ENCODE measurements at places on chromosomes 5 and 9.

GRCh38 chr5:74169701-74170100 lies 470.8 kb downstream of the ENC1 start:
- no peak for DNase-seq
- H3K27ac ChIP-seq: no peak overlapping the region
- H3K4me1 ChIP-seq: no peaks in the 10 kb centered on the region
- H3K27me3 ChIP-seq: no peaks in the 10 kb centered on the region

- no peak overlapping the region for H3K4me3 ChIP-seq
- no peak for DNase-seq
- H3K36me3 ChIP-seq: no peaks in the 10 kb centered on the region
- H3K27ac ChIP-seq: no peak overlapping the region
Measured at GRCh38 chr9:22363421-22363887, 83.2 kb upstream of the DMRTA1 start.

GRCh38 chr5:61302200-61302563 lies 29.9 kb upstream of the ZSWIM6 start:
- DNase-seq: no peak
- no peak overlapping the region for H3K27ac ChIP-seq
- H3K4me3 ChIP-seq: no peak overlapping the region
- no peaks in the 10 kb centered on the region for H3K27me3 ChIP-seq
- H3K4me1 ChIP-seq: no peaks in the 10 kb centered on the region
- no peaks in the 10 kb centered on the region for H3K36me3 ChIP-seq

- H3K4me1 ChIP-seq: no peaks in the 10 kb centered on the region
- no peak overlapping the region for H3K4me3 ChIP-seq
- peaks cover 3% of the 10 kb centered on the region for H3K27me3 ChIP-seq
- no peak for DNase-seq
- H3K36me3 ChIP-seq: no peaks in the 10 kb centered on the region
- no peak overlapping the region for H3K27ac ChIP-seq
Measured at GRCh38 chr5:138595180-138595795, 20.1 kb upstream of the HSPA9 start.

DNA sequence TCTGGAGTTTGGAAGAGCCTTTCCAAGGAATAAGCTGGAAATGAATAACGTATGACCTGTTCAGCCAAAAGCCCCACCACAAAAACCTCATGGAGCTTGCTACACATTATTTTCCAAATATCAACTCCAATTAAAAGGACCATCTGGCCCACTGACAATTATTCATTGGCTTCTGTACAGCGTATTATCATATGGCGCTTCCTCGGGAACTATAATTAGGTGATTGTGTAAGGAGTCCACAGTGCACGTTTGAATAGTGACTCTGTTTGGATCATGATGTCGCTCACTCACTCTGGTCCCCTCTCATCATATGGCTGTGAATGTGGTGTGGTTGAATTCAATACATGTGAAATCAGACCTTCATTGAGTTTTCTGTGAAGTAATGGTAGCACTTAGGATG lies 52.1 kb downstream of the GDNF start:
- H3K27me3 ChIP-seq: no peaks in the 10 kb centered on the region
- H3K4me1 ChIP-seq: no peaks in the 10 kb centered on the region

GRCh38 chr5:14608169-14608568 lies 26.6 kb downstream of the OTULINL start:
- no peak for DNase-seq
- peaks cover 11% of the 10 kb centered on the region for H3K36me3 ChIP-seq
- H3K4me1 ChIP-seq: no peaks in the 10 kb centered on the region
- no peaks in the 10 kb centered on the region for H3K27me3 ChIP-seq

- H3K4me1 ChIP-seq: no peaks in the 10 kb centered on the region
- H3K27me3 ChIP-seq: no peaks in the 10 kb centered on the region
- no peaks in the 10 kb centered on the region for H3K36me3 ChIP-seq
- no peak overlapping the region for H3K4me3 ChIP-seq
- H3K27ac ChIP-seq: no peak overlapping the region
Measured at GRCh38 chr5:179468696-179469095, 81.7 kb upstream of the RUFY1 start.

- no peak overlapping the region for H3K27ac ChIP-seq
- H3K4me1 ChIP-seq: no peaks in the 10 kb centered on the region
Measured at GRCh38 chr9:115032296-115032695, 85.7 kb downstream of the TNC start.

DNA sequence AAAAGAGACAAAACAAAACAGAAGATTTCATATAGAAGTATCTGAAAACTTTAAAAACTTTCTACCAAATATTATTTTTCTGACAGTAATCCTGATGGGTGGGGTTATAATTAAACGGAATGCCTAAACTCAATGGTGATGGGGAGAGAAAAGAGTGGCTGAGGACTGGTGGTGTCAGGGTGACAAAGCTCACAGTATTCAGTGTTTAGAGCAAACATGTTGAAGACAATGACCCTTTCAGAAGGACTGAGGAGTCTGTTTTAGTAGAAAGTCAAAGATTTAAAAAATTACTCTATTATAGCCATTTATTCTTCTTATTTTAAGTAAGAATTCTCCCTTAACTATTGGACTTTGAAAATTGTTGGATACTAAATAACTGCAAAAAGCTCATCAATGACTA lies 1144.0 kb downstream of the TAF11L14 start:
- H3K27ac ChIP-seq: no peak overlapping the region
- H3K27me3 ChIP-seq: no peaks in the 10 kb centered on the region
- no peak for DNase-seq
- H3K36me3 ChIP-seq: no peaks in the 10 kb centered on the region

- H3K27ac ChIP-seq: no peak overlapping the region
- H3K27me3 ChIP-seq: no peaks in the 10 kb centered on the region
Measured at GRCh38 chr5:431001-431710, 11.8 kb upstream of the EXOC3 start.

GRCh38 chr5:64659289-64659688 lies 31.0 kb upstream of the SHISAL2B start:
- H3K27me3 ChIP-seq: no peaks in the 10 kb centered on the region
- no peak overlapping the region for H3K27ac ChIP-seq
- no peaks in the 10 kb centered on the region for H3K36me3 ChIP-seq
- H3K4me1 ChIP-seq: no peaks in the 10 kb centered on the region
- DNase-seq: no peak

- no peak for DNase-seq
- H3K4me3 ChIP-seq: peak overlapping the region; percentile 78
- H3K4me1 ChIP-seq: peaks cover 15% of the 10 kb centered on the region
- H3K36me3 ChIP-seq: no peaks in the 10 kb centered on the region
- peak overlapping the region; percentile 77 for H3K27ac ChIP-seq
Measured at GRCh38 chr5:148827723-148828122, 1.3 kb downstream of the ADRB2 start.

GRCh38 chr9:89659891-89660685 lies 55.3 kb downstream of the GADD45G start:
- H3K27ac ChIP-seq: no peak overlapping the region
- DNase-seq: no peak
- no peaks in the 10 kb centered on the region for H3K36me3 ChIP-seq
- no peak overlapping the region for H3K4me3 ChIP-seq
- H3K4me1 ChIP-seq: peaks cover 8% of the 10 kb centered on the region

DNA sequence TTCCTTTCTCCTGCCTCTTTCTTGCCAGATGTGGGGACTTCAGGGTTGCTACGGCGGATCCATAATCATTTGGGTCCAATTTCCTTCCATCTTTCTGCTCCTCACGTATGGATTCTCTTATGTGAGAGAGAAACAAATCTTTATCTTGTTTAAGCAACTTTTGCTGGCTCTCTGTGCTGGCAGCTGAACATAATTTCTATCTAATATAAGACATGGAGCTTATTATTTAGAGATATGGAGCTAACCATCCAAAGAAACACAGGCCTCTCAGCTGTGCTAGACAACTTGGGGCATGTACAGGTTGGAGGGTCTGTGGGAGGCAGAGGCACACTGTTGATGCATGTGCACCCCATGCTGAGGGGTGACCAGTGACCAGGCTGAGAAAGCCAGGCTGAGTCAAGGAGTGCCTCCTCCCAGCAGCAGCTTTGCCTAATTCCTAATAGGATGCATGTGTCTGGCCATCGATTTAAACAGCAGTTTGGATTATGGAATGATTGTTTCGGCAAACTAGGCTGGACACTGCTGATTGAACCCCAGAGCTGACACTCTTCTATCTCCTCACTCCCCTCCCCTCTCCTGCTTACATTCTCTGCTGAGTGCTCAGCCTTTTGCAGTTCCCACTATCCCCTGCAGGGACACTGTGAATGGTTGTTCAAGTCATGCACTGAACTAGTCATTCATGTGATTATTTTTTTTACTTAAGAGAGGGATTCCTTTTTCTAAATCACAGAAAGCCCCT lies 195.8 kb downstream of the ERCC6L2 start:
- no peaks in the 10 kb centered on the region for H3K4me1 ChIP-seq
- no peaks in the 10 kb centered on the region for H3K27me3 ChIP-seq
- no peaks in the 10 kb centered on the region for H3K36me3 ChIP-seq

DNA sequence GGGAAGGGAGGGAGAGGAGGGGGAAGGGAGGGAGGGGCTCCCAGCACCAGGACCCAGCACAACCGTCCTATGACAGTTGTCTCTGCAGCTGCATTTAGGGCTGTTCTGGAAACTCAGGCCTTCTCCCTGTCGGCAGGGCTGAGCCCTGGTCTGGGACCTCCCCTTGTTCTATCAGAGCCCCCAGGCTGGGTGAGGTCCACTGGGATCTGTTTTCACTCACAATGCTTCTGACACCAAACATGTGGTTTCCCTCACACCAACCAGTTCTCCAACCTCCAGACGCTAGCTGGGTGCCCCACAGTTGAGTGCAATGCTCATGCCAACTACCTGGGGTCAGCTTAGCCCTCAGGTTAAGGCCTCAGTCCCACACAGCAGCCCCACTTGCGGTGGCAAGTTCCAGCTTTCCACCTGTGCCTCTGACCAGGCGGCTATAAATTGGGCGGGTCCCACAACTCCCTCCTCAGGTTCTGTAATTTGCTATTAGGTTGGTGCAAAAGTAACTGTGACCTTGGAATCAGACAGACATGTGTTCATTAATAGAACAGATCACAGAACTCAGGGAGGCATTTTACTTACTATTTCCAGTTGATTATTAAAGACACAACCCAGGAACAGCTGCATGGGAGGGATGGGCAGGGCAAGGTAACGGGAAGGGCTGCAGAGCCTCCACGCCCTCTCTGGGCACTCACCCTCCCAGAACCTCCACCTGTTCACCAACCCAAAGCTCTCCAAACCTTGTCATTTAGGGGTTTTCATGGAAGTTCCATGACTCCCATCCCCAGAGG lies 13.5 kb downstream of the ADAMTS2 start:
- H3K27ac ChIP-seq: no peak overlapping the region
- no peaks in the 10 kb centered on the region for H3K36me3 ChIP-seq
- no peaks in the 10 kb centered on the region for H3K4me1 ChIP-seq
- no peak overlapping the region for H3K4me3 ChIP-seq

DNA sequence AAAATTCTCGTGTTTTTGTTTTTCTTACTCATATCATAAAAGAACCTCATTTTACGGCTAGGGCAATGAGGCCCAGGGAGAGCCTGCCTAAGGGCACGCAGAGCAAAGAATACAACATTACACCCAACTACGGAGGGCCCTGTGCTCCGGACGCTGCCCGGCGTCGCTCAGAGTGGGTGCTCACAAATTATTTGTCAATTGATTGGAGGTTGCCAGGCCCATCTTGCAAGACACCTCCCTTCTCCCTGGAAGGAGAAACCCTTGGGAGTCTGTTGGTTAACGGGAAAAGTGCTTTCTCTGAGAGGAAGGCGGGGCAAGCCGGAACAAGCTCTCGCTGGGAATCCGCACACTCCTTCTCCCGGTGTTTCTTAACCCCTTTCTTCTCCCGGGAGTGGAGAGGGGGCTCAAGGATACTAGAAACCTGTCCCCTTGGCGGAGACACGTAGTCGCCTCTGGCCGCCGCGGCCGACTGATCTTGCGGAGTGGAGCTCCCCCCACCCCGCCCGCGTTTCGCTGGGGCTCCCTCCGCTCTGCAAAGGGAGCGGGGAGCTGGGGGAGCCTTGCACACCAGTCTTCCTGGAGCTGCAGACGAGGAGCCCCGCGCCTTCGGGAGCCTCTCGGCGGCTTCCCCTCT lies 599.3 kb upstream of the SGCD start:
- no peaks in the 10 kb centered on the region for H3K36me3 ChIP-seq
- H3K27ac ChIP-seq: no peak overlapping the region
- H3K4me1 ChIP-seq: no peaks in the 10 kb centered on the region
- no peak overlapping the region for H3K4me3 ChIP-seq

GRCh38 chr9:82024908-82025307 lies 36.3 kb downstream of the SPATA31D1 start:
- H3K36me3 ChIP-seq: no peaks in the 10 kb centered on the region
- H3K4me1 ChIP-seq: no peaks in the 10 kb centered on the region
- H3K27me3 ChIP-seq: no peaks in the 10 kb centered on the region
- no peak for DNase-seq
- H3K4me3 ChIP-seq: no peak overlapping the region

- DNase-seq: no peak
- no peaks in the 10 kb centered on the region for H3K27me3 ChIP-seq
- no peaks in the 10 kb centered on the region for H3K4me1 ChIP-seq
- no peak overlapping the region for H3K27ac ChIP-seq
- no peaks in the 10 kb centered on the region for H3K36me3 ChIP-seq
Measured at GRCh38 chr5:110354311-110354710, 372.2 kb downstream of the TMEM232 start.

- no peak overlapping the region for H3K4me3 ChIP-seq
- H3K27ac ChIP-seq: no peak overlapping the region
- H3K4me1 ChIP-seq: peaks cover 8% of the 10 kb centered on the region
Measured at GRCh38 chr5:131488463-131488862, 146.6 kb downstream of the RAPGEF6 start.

GRCh38 chr5:61055434-61056006 lies 106.7 kb downstream of the SMIM15 start:
- no peak overlapping the region for H3K27ac ChIP-seq
- H3K36me3 ChIP-seq: no peaks in the 10 kb centered on the region
- no peaks in the 10 kb centered on the region for H3K4me1 ChIP-seq
- no peaks in the 10 kb centered on the region for H3K27me3 ChIP-seq
- H3K4me3 ChIP-seq: no peak overlapping the region

DNA sequence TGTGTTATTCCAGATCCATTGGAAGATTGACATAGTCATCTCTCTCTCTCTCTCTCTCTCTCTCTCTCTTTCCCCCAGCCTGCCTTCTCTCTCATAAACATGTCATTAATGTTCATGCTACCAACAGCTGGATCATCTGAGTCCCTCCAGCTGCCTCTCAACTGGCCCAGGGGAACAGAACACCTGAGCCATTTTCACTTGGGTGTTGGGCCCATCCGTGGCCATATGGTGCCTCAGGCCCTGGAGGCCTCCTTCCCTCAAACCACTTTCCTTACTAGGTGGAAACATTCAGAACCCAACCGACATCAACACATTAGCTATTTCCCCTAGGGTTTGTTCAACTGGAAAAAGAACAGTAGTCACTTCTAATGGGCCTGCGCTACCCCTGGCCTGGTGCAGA lies 196.2 kb downstream of the FRMD3 start:
- no peaks in the 10 kb centered on the region for H3K36me3 ChIP-seq
- no peaks in the 10 kb centered on the region for H3K4me1 ChIP-seq
- no peak overlapping the region for H3K27ac ChIP-seq
- H3K4me3 ChIP-seq: no peak overlapping the region

GRCh38 chr5:5700549-5700948 lies 278.1 kb downstream of the ICE1 start:
- H3K4me3 ChIP-seq: no peak overlapping the region
- no peaks in the 10 kb centered on the region for H3K4me1 ChIP-seq
- H3K36me3 ChIP-seq: no peaks in the 10 kb centered on the region
- H3K27ac ChIP-seq: no peak overlapping the region
- no peaks in the 10 kb centered on the region for H3K27me3 ChIP-seq

GRCh38 chr9:68841276-68842052 lies 136.4 kb downstream of the PIP5K1B start:
- no peak overlapping the region for H3K4me3 ChIP-seq
- no peak overlapping the region for H3K27ac ChIP-seq
- no peaks in the 10 kb centered on the region for H3K27me3 ChIP-seq
- DNase-seq: no peak
- no peaks in the 10 kb centered on the region for H3K36me3 ChIP-seq
- no peaks in the 10 kb centered on the region for H3K4me1 ChIP-seq

- no peaks in the 10 kb centered on the region for H3K36me3 ChIP-seq
- no peaks in the 10 kb centered on the region for H3K27me3 ChIP-seq
- H3K4me1 ChIP-seq: peaks cover 7% of the 10 kb centered on the region
- no peak overlapping the region for H3K4me3 ChIP-seq
- no peak for DNase-seq
- no peak overlapping the region for H3K27ac ChIP-seq
Measured at GRCh38 chr5:75461679-75462078, 49.8 kb downstream of the CERT1 start.
